ENCODE measurements at places on chromosomes 5 and 9.

- H3K4me3 ChIP-seq, result no peak overlapping the region
- H3K36me3 ChIP-seq, result no peaks in the 10 kb centered on the region
- H3K27ac ChIP-seq, result no peak overlapping the region
These were observed 28.4 kb downstream of the RUSC2 start for GRCh38 chr9:35518225-35518821.

- no peak for DNase-seq
- no peak overlapping the region for H3K4me3 ChIP-seq
These were observed 21.5 kb downstream of the ACER2 start for GRCh38 chr9:19430201-19430760.

GRCh38 chr9:1458503-1458902 is 408.3 kb downstream of the DMRT2 start:
- no peaks in the 10 kb centered on the region for H3K27me3 ChIP-seq
- H3K4me1 ChIP-seq, result no peaks in the 10 kb centered on the region
- H3K27ac ChIP-seq, result no peak overlapping the region

DNA sequence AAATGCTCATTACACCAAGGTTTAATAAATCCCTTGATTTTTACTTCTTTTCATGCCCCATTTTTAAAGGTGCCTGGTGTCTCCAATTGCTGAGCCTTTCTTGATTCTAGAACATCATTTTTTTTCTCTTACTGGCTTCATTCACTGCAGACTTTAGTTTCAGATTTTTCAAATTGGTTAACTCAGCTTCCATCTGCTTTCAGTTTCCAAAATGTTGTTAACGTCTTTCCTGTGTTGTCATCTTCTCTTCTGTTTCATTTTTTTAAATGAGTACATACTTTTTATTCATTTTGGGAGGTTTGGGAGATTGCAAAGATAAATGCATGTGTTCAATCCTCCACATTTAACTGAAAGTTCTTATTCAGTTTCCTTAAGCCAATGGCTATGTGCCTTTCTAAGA is 126.4 kb upstream of the CCNG1 start:
- no peaks in the 10 kb centered on the region for H3K27me3 ChIP-seq
- no peak for DNase-seq
- no peaks in the 10 kb centered on the region for H3K36me3 ChIP-seq
- H3K4me1 ChIP-seq, result no peaks in the 10 kb centered on the region

- peaks cover 35% of the 10 kb centered on the region for H3K36me3 ChIP-seq
- H3K4me1 ChIP-seq, result no peaks in the 10 kb centered on the region
- H3K27ac ChIP-seq, result no peak overlapping the region
- H3K27me3 ChIP-seq, result no peaks in the 10 kb centered on the region
These were observed 24.8 kb upstream of the FOXI1 start for GRCh38 chr5:170080786-170081445.

DNA sequence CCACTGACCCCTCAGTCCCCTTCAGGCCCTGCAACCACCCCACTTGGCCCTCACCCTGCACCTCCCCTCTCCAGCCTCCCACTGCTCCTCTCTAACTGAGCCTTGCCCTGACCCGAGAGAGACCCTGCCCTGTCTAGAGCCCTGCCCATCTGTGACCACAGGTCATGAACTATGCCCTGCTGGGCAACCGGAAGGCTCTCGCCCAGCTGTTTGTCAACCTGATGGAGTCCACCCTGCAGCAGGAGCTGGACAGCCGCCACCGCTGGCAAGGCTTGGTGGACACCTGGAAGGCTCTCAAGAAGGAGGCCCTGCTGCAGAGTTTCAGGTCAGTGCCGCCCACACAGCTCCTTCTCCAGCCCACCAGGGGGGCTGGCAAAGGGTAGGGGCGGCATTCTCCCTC is 9.4 kb downstream of the CCDC180 start:
- no peaks in the 10 kb centered on the region for H3K4me1 ChIP-seq
- no peak for DNase-seq
- peaks cover 20% of the 10 kb centered on the region for H3K36me3 ChIP-seq
- H3K4me3 ChIP-seq, result no peak overlapping the region
- no peaks in the 10 kb centered on the region for H3K27me3 ChIP-seq

DNA sequence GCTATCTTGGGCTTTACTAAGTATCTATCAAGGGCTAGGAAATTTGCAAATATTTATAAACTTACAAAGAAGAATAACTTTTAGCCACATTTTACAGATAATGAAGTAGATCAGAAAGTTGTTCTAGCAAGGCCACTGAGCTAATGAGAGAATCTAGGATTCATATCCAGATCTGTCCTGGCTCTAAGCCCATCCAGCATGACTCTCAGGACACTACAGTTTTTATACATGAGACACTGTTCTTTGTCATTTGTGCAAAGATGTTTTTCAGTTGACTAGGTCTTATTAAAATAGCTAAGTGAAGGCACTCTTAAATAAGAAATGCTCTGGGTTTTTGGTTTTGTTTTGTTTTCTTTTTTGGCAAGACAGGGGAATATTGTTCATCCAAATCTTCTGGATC is 273.1 kb downstream of the GABRB2 start:
- DNase-seq, result no peak
- no peaks in the 10 kb centered on the region for H3K27me3 ChIP-seq
- H3K27ac ChIP-seq, result no peak overlapping the region
- no peaks in the 10 kb centered on the region for H3K4me1 ChIP-seq

GRCh38 chr5:157219491-157220271 is 39.0 kb downstream of the ITK start:
- no peak for DNase-seq
- no peaks in the 10 kb centered on the region for H3K27me3 ChIP-seq
- H3K27ac ChIP-seq, result peak overlapping the region; percentile 71
- no peak overlapping the region for H3K4me3 ChIP-seq
- H3K36me3 ChIP-seq, result peaks cover 23% of the 10 kb centered on the region
